IPS-NIHi11 (cell line): ENCODE measurements at places on chromosomes 2 and 18.

DNA sequence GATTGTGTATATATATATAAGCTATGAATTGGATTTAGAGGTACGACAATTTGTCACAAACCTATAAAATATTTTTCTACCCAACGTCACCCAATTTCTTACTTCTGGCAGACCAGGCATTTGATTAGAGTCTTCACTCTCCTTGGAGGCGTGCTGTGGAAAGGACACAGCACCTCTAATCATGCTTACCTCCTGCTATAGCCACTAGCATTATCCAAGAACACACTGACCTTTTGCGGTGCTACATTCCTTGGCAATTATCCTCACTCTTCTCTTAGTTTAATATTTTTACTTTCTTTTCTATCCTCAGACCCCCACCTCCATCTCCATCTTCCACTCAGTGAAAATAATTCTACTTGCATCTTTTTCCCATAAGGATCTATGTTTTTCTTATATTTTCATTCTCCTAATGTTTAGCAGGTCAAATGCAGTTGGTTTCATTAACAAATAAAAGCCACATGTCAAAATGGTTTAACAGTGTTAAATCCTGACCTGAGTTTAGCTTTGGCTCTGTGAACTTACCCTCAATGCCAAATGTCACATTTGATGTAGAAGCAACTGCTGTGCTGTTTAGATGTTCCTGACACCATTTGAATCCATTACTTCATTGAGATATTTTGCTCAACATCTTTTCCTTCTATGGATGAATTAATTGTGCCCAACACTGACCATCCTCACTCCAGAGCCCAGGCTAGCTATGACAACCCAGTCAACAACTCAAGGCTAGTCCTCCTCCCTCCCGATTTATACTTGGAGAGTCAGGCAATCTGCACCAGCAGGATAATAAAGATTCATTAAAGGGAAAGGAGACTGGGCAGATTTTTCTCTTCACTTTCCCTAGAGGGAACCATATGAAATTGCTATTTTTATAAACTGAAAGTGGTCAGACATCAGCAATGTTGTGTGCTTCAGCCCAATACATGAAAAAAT, 240.5 kb downstream of the MREG start:
- DNase-seq = no peak

DNA sequence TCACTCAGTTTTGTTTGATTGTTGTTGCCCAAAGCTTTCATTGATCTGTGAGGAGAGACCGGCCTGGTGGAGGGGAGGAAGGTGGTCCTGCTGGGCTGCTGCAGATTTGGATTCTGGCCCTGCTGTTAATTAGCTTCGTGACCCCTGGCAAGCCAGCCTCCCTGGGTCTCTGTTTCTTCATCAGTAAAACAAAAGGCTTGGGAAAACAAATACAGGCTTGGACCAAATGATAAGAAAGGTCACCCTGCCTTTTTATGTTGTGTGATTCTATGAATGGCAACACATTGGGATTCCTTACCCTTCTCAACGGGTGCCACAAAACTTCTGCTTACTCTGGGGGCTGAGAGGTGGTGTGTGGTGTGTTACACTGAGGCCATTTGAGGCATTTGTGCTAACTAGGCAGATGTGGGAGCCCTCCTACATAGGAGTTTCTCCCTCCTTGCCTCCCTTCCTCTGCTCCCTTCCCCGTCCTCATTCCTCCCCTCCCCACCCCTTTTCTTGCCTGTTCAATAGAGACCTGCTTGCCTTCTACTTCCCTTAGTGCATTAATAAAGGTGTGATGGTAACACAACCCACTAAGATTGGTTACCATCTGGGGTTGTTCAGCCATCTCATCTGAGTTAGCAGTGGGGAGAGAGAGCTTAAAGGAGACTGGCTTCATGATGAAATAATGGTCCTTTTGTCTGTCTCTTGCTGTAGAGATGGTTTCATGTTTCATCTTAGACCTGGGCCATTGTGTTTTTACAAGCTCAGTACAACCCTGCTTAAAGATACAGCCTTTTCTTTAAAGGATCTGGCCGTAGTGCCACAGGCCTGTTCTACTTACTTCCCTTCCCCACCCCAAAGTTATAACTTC, 96.2 kb downstream of the TANC1 start:
- DNase-seq = peak; percentile 52

DNA sequence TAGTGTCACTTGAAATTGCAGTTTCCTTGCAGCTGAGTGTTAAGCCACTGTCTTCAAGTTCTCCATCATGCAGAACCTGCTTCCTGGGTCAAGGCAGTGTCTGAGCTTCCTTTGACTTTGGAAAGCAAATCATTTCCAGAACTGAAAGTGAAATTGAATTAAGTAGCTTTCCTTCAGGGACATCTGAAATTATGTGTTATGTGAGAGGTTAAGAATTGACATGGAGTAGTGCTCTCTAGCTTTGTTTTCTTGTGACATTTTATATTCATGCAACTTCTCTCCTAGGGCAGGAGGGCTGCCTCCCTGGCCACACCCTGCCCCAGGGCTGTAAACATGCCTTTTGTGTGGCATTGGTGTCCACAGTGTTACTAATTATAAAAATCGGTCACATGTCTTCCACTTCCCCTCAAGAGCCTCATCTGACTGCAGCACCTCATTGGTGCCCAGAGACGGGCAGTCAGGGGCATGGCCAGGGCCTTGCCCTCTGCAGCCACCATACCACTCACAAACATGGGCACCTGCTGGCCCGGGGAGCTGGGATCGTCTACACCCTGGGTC, 14.4 kb downstream of the RAB12 start:
- DNase-seq = no peak

DNA sequence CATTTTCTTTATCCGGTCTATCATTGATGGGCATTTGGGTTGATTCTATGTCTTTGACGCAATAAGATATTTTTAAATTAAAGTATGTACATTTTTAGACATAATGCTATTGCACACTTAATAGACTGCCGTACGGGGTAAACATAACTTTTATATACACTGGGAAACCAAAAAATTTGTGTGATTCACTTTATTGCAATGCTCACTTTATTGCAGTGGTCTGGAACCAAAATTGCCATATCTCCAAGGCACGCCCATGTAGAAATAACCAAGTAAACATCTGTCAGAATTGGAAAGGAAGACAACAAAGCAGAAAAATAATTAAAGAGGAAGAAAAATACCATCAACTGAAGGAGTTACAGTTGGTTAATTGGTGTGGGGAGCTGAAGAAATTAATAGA, 205.8 kb upstream of the CTAGE1 start:
- no peak for DNase-seq

DNA sequence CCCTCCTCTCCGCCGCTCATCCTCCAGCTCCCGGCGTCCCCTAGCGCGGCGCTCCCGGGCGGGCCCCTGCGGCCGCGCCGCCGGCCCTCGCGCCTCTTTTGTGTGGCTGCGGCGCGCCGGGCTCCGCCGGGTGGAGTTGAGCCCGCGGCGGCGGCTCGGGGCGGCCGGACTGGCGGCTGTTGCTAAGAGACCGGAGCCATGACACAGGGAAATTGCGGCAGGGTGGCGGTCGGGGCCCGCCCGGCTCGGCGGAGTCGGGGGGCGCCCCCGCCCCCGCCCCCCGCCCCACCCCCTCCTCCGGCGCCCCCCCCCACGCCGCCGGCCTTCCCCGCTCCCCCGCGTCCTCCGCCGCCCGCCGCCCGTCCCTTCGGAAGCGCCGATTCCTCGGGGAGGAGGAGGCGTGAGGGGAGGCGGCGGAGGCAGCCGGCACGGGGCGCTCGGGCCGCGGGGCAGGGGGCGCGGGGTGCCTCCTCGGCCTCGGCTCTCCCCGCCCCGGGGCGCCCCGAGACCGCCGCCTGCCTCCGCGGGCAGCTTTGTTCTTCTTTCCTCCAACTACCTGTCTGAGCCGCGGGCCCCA, at the start of gene TMEM200C:
TMEM200C (minus strand) TSS at position 224 of the 577 bp plus-strand sequence. CDS start 3,459 bp downstream, outside the sequence.
- peak; percentile 82 for DNase-seq

GRCh38 chr2:38440655-38441054, 63.6 kb upstream of the ATL2 start:
- no peak for DNase-seq

- DNase-seq = no peak
Observed at GRCh38 chr2:120203251-120204021, 19.8 kb downstream of the TMEM185B start.

DNA sequence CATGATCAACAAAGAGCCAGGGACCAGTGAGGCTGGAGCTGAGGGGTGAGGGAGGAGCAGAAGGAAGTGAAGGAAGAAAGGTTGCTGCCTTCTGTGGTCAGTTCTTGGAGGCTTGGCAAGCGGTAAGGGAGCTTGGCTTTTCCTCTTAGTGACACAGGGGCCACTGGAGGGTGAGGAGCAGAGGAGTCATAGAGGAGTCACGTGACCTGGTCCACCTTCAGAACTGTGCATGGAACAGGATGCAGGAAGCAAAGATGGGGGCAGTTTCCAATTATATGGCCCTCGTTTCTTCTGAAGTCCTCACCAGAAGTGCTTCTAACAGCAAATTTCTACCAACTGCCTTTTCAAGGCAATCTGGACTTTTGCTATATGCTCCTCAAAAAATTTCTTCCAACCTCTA, 326.9 kb upstream of the SMIM21 start:
- no peak for DNase-seq

DNA sequence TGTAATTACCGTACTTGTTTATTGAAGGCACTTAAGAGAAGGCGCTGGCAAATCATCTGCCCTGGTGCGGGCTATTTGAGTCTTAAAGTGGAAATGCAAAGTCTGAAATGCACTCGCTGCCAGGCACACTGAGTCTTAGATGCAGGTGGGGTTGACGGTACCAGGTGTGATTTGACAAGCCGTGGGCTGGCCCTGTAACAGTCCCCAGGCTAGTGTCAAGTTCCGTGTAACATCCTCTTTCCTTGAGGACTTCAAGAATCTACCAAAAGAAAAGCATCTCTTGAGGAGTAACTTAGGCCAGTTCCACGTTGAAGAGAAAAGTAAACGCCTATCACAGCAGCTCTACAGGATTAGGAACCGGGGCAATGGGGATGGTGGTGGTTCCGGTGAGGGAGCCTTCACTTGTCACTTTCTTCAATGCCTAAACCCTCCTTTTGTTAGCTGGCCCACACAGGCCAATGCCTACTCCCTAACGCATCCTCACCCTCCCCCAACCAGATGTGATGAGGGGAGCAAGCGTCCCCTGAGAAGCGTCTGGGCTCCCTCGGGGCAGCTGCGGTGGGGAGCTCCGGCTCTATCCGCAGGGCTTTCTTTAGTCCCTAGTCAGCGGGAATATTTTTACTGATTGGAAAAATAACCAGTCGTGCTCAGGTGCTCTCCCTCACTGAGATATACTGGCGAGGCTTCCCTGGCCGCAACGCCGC, 1.5 kb upstream of the UGP2 start:
- peak; percentile 52 for DNase-seq

DNA sequence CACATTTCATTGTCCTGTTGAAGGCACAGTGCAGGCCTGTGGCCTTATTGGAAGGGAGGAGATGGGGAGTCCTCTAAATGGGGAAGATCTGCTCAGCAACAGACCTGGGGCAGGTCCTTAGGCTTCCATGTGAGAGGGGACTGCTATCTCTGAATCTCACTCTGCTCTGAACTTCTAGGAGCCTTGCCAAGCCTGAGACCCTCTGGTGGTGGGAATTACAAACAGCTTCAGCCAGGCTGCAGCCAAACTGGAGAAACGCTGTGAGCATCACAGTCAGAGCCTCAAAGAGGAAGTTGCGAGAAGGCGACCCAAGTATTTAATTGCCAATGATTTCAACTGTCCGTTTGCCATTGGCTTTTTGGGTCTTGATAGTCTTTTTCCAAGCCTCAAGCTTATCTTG, 66.8 kb upstream of the MC2R start:
- peak; percentile 51 for DNase-seq

DNA sequence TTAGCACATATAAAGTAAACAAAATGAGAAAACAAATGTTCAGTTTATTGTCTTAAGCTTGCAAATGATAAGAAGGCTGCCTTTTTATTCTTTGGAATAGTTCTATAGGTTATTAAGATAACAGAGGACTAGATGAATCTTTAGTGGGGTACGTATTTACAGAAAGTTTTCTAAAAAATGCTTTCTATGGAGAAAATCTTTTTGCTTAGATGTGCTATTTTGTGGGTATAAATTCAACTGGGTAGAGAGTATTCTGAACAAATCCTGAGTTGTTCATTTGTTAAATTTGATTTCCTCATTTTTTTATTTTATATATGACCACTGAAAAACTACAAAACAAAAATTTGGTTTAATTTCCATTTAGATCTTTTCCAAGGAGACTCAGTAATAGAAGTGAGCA, 566.9 kb downstream of the PLCL1 start:
- DNase-seq = no peak

GRCh38 chr2:229118927-229119326, 152.2 kb downstream of the PID1 start:
- DNase-seq = no peak

GRCh38 chr18:9971313-9971920, 57.6 kb downstream of the VAPA start:
- peak; percentile 69 for DNase-seq

DNA sequence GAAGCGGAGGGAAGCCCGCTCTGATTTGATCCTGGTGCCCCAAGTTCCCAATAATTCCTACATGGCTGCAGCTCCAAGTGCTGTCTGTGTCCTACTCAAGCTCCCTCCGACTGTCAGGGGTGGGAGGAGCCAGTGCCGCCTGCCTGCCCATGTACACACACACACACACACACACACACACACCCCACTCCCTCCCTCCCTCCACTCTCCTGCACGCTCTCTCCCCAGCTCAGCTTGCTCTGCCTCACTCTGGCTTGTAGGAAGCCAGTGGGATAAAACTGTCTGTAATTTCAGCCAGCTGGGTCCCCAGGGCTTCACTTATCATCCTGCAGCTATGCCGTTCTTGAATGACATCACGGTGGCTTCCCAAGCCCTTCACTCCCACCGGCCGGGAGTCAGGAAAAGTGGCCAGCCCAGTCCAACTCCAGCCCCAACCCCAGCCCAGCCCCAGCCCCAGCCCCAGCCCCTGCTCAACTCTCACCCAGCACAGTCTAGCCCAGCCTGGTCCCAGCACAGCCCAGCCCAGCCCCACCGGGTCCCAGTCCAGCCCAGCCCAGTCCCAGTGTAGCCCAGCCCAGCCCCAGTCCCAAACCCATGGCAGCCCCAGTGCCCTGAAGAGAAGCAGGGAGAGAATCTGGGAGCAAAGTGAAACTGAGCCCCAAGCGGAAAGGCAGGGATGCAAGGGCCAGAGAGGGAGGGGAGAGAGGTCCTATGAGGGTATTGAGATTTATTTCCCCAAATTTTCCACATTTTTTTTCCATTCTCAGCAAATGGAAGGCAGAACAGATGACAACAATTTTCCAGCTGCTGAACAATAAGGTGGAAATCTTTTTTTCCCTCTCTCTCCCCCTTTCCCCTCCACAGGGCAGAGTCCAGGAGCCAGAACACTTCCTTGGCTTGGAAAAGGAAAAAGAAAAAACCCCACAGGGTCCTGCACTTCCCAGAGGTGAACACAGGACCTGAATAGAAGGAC, 144.0 kb downstream of the TNS1 start:
- DNase-seq = peak; percentile 53

DNA sequence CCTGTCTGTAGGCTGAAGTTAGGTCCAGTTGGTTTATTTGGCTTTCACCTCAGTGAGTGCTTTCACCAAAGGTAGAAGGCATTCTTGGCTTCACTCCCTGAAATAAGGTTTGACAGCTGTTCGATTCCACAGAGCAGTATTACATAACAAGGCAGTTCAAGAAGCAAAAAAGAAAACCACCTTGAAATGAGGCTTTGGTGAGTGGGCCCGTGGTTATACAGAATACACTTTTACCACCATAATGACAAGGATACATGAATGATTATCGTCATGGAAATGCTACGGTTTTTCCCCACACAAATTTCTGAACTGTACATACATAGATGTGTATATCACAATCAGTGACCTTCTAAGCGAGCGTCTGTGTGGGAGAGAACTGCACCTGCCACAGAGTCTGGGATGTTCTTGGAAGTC, 80.0 kb upstream of the CHRNA1 start:
- DNase-seq = no peak
